Activated CD8-positive, alpha-beta T cell treated with anti-CD3 and anti-CD28 coated beads for 36 hours (primary cell): ENCODE measurements at places on chromosomes 2 and 18. TPM values are rescaled to one million over a fixed set of nuclear protein-coding genes. Genes with fewer than 3 reads are reported as not detected.
A peak's percentile ranks its signal among the peaks of the same experiment; 100 is the strongest.

DNA sequence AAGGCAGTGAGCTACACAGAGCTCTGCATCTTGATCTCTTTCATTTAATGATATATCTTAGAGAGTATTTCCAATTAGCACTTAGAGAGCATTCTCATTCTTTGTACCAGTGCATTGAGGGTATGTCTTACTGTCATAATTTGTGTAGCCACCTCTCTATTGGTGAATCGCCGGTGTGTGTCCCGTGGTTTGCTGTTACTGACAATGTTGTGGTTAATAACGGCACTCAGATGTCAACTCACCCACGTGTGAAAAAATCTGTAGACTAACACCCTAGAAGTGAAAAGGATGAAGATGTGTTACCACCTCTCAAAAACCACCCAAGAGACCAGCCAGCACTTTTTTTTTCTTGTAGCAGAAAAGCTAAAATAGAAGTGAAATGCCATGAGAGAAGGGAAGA lies 37.1 kb downstream of the TEX51 start:
- H3K27ac ChIP-seq, result no peak overlapping the region
- H3K27me3 ChIP-seq, result peaks cover 11% of the 10 kb centered on the region

DNA sequence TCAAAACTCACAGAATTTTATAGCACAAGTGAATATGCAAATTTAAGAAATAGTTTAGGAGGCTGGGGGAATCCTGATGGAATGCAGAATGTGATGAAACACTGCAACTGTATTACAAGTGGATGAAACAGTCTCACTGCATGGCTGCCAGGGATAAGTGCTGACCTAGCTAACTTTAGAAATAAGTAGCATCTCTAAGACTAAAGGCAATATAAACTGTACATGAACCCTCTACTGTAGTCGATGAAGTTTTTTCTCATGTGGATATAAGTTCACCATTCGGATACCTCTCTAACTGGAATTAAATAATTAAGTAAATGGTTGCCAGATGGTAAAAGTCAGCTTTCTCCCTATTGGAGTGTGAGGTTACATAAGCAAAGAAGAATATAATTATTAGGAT lies 777.8 kb upstream of the RAB6C start:
- H3K27me3 ChIP-seq, result no peaks in the 10 kb centered on the region
- no peak overlapping the region for H3K27ac ChIP-seq
- no peaks in the 10 kb centered on the region for H3K36me3 ChIP-seq
- no peak overlapping the region for H3K4me3 ChIP-seq
- no peaks in the 10 kb centered on the region for H3K4me1 ChIP-seq
- DNase-seq, result no peak

GRCh38 chr18:74264303-74265020 lies 27.3 kb downstream of the CYB5A start:
- H3K4me1 ChIP-seq, result peaks cover 3% of the 10 kb centered on the region
- DNase-seq, result peak; percentile 6
- no peak overlapping the region for H3K27ac ChIP-seq
- H3K4me3 ChIP-seq, result no peak overlapping the region
- peaks cover 7% of the 10 kb centered on the region for H3K36me3 ChIP-seq

- no peak overlapping the region for H3K27ac ChIP-seq
- H3K36me3 ChIP-seq, result no peaks in the 10 kb centered on the region
- no peaks in the 10 kb centered on the region for H3K27me3 ChIP-seq
- DNase-seq, result no peak
- H3K4me3 ChIP-seq, result no peak overlapping the region
Observed at GRCh38 chr2:233996000-233996399, 54.5 kb upstream of the SPP2 start.

GRCh38 chr18:79882522-79883241 lies 68.8 kb downstream of the SLC66A2 start:
- H3K4me1 ChIP-seq, result no peaks in the 10 kb centered on the region
- H3K27me3 ChIP-seq, result no peaks in the 10 kb centered on the region
- no peak overlapping the region for H3K27ac ChIP-seq
- no peak overlapping the region for H3K4me3 ChIP-seq
- DNase-seq, result no peak

CENPA gene
- 33.6 TPM for total RNA-seq

ZNF2 gene
- total RNA-seq, result 5.7 TPM

ATP5MC3 gene
- 399 TPM for total RNA-seq

LONRF2 gene
- total RNA-seq, result 0.20 TPM
